ENCODE measurements at places on chromosomes 13 and 19.

DNA sequence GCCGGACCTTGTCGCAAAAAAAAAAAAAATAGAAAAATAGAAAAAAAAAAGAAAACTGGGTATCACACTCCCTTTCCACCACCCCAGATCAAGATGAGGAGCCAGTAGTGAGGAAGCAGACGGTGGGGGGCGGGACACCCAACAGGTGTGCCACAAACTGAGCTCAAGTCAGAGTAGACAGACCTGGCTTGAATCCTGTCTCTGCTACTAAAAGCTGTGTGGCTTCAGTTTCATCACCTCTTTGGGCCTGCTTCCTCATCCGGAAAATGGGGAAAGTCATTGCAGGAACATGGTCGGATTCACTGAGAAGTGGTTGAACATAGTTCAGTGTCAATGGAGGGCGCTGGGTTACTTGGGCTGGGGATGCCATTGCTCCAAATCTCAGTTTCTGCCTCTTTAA, 2.9 kb downstream of the HIF3A start:
- DNase-seq = no peak

GRCh38 chr13:64054321-64054720, 2638.7 kb upstream of the PCDH20 start:
- no peak for DNase-seq

DNA sequence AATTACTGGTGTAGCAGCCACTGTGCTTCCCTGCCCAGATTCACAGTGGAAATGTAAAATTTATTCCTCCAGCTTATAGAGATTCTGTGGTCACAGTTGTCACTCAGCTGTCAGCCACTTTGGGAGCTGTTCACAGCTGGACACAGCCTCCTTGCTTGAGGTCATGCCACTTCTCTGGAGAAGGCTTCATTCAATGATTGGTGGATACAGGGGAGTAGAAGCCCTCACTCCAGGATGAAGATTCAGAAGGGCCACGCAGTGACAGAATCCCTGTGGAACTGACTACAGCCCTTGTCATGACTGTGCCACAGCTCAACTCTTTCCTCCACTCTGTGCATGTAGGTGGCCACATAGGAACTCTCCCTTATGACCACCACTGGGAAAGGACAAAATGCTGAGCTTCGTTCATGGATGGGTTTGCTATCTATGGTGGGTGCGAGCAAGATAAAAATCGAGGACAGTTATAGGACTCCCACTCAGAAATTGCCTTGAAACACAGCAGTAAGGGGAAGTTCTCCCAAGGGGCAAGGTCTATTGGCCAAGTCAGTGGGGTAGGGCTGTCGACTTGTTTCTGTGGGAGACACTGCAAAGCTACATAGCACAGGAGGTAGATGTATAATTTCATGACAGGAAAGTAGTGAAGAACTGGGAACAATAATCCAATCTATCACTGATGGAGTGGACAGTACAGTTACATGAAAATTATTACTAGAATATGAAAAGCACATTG, 98.7 kb downstream of the CCNA1 start:
- no peak for DNase-seq

DNA sequence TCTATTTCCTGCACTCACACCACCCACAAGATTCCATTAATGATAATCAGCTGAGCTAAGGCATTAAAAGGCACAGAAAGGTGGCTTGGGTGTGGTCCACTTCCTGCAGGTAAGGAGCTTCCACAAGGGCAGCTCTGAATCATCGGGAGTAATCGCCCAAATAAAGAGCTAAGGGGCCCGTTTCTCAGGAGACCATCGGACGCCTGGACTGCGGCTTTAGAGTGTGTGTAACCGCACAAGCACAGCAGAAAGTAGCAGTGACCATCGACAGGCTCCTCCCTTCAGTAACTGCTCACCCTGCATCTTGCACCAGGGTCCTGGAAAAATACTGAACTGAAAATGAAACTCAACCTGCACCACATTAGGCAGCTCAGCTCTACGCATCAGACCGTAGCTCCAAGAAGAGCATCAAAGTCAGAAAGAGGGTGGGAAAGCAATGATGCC, 6.0 kb downstream of the STK24 start:
- no peak for DNase-seq
